ENCODE measurements at places on chromosomes 3 and 15.
A peak's percentile ranks its signal among the peaks of the same experiment; 100 is the strongest.

GRCh38 chr3:193080821-193081365, 160.1 kb upstream of the PLAAT1 start:
- no peak for DNase-seq

GRCh38 chr15:99085413-99086326, 19.2 kb upstream of the SYNM start:
- no peak for DNase-seq

DNA sequence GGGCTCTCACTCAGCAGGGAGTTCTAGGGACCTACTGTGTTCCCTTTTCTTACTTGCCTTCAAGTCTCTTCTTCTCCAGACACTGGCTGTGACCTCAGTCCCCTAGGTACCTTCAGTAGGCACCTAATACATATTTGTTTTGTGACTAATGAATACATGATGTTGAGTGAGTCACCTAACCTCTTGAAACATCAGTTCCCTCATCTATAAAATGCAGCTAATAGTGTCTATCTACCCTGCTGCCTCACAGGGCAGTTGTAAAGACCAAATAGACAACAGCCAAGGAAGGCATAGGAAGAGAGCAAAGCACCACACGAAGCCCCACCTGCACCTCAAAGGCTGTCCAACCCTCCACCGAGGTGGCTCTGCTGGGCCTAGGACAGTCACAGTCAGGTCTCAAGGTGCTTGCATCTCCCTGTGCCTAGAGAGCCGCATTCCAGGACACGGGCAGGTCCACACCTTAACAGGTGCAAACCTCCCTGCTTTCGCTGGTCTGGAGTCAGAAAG, 29.1 kb downstream of the DAPK2 start:
- DNase-seq: no peak

DNA sequence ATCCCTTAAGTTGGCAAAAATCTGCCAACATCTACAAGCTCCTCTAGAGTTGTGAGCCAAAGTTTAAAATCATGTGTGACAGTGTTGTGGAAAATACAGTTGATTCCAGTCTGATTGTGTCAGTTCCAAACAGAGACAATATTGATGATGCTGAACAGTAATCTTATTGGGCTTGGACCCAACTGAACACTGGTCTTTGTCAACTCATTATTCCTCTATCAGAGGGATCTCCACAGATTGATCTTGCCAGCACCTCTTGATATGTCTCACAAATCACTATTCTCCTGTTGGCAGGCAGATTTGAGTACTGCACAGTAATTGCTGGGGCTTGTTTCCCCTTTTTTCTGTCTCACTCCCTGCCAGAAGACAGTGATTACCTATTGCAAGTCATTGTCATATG, 326.6 kb upstream of the DPH6 start:
- no peak for DNase-seq

GRCh38 chr15:88274553-88275460, 18.3 kb upstream of the NTRK3 start:
- no peak for DNase-seq

DNA sequence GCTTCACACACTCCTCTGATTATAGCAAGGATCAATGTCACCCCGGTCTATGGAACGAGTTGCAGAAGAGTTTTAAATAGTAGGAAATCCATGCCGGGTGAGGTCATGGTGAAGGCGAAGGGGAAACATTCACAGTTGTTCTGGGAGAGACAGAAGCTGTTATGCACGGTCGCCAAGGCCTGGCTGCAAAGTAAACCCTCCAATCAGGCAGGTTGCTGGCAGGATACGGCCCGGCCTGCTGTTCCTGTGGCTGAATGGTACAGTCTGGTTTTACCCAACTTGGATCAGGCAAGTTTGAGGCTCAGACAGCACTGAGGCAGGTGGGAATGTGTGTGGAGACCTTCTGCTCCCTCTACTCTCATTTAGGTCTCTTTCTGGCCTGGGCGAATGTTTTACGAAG, 45.3 kb upstream of the ATP2B2 start:
- DNase-seq: no peak

DNA sequence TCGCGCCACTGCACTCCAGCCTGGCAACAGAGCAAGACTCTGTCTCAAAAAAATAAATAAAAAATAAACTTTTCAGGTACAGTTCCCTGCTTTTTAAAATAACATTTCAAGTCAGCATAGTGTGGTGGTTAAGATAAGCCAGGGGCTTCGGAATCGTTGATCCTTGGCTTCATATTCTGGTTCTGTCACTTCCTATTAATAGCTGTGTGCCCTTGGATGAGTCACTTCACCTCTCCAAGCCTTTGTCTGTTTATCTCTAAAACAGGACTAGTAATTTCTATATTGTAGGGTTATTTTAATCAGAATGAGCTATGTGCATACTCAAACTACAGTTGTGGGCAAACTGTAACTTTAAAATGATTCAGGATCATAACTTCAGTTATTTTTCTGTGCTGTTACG, 53.8 kb upstream of the SENP5 start:
- no peak for DNase-seq

DNA sequence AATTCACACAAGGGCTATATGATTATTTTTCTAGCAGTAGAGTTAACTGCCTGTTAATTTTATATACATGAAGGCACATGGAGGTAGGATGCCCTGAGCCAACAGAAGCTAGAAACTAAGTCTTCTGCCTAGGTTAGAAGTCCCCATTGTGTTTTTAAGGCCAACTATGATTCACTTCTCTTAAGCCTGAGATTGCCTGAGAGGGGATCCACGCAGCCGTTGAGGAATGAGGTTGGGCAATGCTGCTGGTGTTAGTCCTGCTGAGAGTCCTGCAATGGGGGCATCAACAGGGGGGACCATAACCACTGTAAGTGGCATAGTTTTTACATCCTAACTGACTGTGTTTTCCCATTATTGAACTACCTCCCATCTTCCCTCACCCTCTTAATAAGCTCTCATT, 60.1 kb upstream of the PFN2 start:
- DNase-seq: no peak

GRCh38 chr3:29494305-29495036, 213.6 kb downstream of the RBMS3 start:
- DNase-seq: no peak

GRCh38 chr3:42288385-42288784, 22.4 kb upstream of the CCK start:
- no peak for DNase-seq

GRCh38 chr3:131655070-131655690, 152.4 kb upstream of the MRPL3 start:
- no peak for DNase-seq

DNA sequence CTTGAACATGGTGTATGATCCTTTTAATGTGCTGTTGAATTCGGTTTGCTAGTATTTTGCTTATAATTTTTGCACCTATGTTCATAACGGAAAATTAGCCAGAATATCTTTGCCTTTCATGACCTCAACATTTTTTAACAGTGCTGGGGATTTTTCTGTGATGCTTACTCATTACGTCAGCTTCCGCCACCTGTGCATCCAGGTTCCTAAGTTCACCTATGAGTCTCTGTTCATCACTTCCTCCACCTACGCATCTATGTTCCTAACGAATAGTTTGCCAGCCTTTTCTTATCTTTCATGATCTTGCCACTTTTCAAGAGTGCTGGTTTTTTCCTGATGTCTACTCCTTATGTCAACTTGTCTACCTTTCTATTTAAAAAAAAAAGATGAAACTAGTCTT, 16.5 kb downstream of the AADACL2 start:
- no peak for DNase-seq

- DNase-seq: peak; percentile 11
These were observed 20.1 kb downstream of the RFT1 start for GRCh38 chr3:53109891-53110771.

DNA sequence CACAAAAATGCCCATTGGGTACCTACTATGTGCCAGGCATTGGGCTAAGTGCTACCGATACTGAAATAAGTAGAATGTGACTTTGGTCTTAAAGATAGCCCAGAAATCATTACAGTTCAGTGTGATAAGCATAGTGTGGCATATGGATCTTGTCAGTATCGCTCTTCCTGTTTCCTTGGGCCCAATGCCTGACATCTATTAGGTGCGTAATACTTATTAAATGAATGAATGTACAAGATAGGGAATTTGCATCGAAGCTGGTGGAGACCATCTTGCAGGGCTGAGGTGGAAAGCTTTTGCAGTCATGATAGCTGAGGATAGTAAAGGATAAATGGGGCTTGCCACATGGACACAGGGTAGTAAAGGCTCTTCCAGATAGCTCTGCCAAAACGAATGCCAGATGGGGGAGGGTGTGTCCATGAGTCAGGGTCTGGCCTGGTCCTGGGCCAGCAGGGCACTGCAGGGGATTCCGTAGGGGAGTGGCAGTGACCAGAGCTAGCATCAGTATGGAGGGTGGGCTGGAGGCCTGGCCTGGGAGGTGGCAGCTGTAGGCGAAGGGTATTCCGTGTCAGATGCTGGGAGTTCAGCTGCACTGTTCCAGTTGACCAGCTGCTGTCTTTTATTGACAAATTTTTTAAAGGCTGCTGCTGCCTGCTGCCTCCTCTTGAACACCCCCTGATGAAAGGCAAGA, 23.5 kb downstream of the TSEN2 start:
- peak; percentile 56 for DNase-seq

GRCh38 chr15:65079580-65079979, 3.0 kb downstream of the KBTBD13 start:
- DNase-seq: no peak

GRCh38 chr3:66442254-66443117, 58.3 kb downstream of the LRIG1 start:
- DNase-seq: peak; percentile 4

DNA sequence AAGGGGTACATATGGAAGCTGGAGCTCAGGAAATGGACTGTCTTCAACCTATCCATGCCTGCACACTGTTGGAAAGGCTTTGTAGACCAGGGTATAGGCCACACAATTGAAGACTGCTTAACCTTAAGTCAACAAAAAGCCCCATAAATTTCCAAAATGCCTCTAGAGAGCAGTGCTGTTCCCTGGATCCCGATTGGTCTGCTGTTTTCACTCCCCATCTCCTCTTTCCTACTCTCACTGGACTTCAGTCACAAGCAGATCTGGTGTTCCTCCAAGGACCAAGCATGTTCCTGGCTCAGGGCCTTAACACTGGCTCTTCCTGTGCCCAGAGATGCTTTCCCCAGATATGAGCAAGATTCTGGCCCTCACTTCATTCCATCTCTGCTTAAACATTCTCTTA, 22.8 kb upstream of the LRRC34 start:
- no peak for DNase-seq

All from NCI-H524 (cell line).